ENCODE measurements at places on chromosomes 16 and 17.

DNA sequence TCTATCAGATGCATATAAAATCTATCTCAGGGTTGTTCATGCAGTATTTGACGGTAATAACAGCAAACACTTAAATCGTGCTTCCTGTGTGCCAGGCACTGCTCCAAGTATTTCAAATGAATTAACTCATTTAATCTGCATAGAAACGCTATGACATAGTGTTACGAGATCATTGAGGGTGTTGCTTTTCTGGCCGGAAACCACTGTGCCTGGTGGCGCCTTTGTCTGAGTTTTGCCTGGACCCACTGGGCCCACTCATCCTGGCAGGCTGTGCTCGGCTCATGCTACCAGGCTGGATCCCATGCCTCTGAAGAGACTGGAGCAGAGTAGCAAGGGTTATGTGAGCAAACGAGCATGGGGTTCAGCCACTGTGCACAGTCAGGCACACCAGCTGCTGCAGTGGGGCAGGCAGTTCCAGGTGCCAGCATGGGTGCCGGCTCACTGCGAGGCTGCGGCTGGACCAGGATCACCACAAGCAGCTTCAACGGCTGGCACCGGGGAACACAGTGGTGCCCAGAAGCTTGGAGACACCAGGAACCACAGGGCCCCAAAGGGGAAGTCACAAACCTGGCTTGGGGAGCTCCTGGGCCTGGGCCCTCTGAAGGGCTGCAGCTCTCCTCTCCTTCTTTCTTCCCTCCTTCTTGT is 45.9 kb upstream of the CLEC19A start:
- H3K36me3 ChIP-seq = peaks cover 47% of the 10 kb centered on the region
- H3K4me3 ChIP-seq = no peak overlapping the region
- H3K27me3 ChIP-seq = no peaks in the 10 kb centered on the region
- peaks cover under 1% of the 10 kb centered on the region for H3K4me1 ChIP-seq
- no peak for DNase-seq
- no peak overlapping the region for H3K27ac ChIP-seq

DNA sequence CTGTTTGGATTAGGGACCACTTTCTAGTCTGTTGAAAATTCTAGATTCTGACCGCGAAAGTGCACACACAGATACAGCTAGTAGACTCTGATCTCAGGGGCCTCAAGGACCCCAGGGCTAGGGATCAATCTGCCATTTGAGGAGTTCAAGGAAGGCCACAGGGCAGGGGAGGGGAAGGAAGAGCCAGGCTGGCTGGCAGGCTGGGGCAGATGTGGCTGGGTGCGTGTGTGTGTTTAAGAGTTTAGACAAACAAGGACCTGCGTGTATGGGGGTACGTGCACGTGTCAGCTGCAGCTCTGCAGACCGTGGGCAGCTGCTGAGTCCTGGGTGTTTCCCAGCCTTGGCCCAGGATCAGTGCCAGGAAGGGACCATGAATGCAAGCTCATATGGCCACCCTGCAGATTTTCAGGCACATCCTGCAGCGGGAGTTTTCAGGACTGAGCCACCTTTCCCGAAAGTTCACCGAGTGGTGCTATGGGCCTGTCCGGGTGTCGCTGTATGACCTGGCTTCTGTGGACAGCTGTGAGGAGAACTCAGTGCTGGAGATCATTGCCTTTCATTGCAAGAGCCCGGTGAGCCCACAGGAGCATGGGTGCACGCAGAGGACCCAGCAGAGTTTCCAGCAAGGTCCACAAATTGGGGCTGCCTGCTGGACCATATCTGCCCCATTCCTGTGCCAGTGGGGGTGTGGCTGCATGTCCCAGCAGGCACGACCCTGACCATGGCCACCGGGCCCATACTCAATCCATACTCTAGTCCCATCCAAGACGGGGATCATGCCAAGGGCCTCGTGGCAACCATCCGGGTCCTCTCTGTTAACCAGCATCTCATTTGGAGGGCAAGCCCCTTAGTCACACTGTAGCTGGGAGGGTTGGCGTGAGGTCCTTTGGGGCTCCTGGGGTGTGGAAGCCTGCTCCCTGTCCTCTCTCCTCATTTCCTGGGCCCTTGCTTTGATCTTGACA is 10.6 kb downstream of the TRPV2 start:
- H3K27me3 ChIP-seq = no peaks in the 10 kb centered on the region
- H3K36me3 ChIP-seq = peaks cover 39% of the 10 kb centered on the region
- no peak for DNase-seq
- H3K27ac ChIP-seq = no peak overlapping the region

- H3K27ac ChIP-seq = no peak overlapping the region
- peaks cover 70% of the 10 kb centered on the region for H3K36me3 ChIP-seq
- no peak for DNase-seq
- H3K4me1 ChIP-seq = peaks cover 5% of the 10 kb centered on the region
- H3K27me3 ChIP-seq = no peaks in the 10 kb centered on the region
These were observed 94.2 kb downstream of the MAP2K4 start for GRCh38 chr17:12114686-12115418.

GRCh38 chr17:11282586-11282985 is 41.6 kb downstream of the SHISA6 start:
- no peaks in the 10 kb centered on the region for H3K4me1 ChIP-seq
- H3K4me3 ChIP-seq = no peak overlapping the region
- no peak overlapping the region for H3K27ac ChIP-seq
- H3K27me3 ChIP-seq = no peaks in the 10 kb centered on the region

GRCh38 chr16:63776437-63776836 is 1345.4 kb downstream of the CDH11 start:
- H3K4me1 ChIP-seq = no peaks in the 10 kb centered on the region
- no peak overlapping the region for H3K27ac ChIP-seq

- peaks cover 6% of the 10 kb centered on the region for H3K36me3 ChIP-seq
- peaks cover 34% of the 10 kb centered on the region for H3K4me1 ChIP-seq
- DNase-seq = no peak
- H3K27ac ChIP-seq = no peak overlapping the region
These were observed 81.1 kb downstream of the FTO start for GRCh38 chr16:53785044-53785443.

GRCh38 chr17:76000016-76000754 is 470 bp upstream of the CDK3 start:
- H3K27me3 ChIP-seq = no peaks in the 10 kb centered on the region
- peak; percentile 24 for DNase-seq
- H3K27ac ChIP-seq = no peak overlapping the region
- peaks cover 15% of the 10 kb centered on the region for H3K36me3 ChIP-seq

GRCh38 chr16:52819808-52820207 is 232.9 kb downstream of the CHD9NB start:
- no peak overlapping the region for H3K4me3 ChIP-seq
- no peaks in the 10 kb centered on the region for H3K36me3 ChIP-seq
- no peaks in the 10 kb centered on the region for H3K4me1 ChIP-seq
- no peak for DNase-seq
- no peaks in the 10 kb centered on the region for H3K27me3 ChIP-seq

- H3K36me3 ChIP-seq = no peaks in the 10 kb centered on the region
- peaks cover 4% of the 10 kb centered on the region for H3K4me1 ChIP-seq
- no peak overlapping the region for H3K4me3 ChIP-seq
- peaks cover 4% of the 10 kb centered on the region for H3K27me3 ChIP-seq
These were observed 365.2 kb downstream of the C16orf95 start for GRCh38 chr16:86951831-86952598.

DNA sequence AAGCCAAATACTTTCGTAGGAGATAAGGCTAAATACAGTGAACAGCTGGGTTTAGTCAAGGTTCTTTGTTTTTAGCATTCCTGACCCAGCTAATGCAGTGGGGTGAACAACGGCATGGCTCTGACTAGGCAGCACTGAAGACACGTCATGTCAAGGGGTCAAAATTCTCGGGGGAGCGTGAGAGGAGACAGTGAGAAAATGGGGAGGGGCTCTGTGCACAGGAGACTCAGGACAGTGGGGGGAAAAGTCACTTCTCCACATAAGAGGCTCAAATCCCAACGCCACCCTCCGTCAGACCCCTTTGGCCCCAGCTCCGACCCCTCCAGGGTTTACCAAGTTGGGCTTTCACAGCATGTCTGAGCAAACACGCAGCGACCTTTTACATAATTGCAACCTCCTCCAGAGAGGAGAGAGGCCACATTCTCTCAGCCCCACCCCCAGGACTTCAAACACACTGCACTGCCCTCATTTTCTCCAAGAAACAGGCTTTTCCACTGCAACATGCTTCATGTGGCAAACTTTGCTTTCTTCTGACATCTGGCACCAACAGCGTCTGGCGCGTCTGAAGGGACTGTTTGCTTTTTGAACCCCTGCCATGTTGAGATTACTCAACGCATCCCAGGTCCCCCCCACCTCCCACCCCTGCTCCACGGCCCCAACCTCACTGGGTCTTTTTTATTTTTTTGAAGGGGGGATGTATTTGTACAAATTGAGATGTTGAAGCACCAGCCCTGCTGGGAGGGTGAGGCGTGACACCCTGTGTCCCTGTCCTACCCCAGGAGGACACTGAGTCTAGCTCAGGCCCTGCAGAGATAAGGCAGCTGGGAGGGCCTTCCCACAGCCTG is 30.0 kb downstream of the AXIN2 start:
- H3K27ac ChIP-seq = no peak overlapping the region
- H3K27me3 ChIP-seq = no peaks in the 10 kb centered on the region
- no peak for DNase-seq
- no peaks in the 10 kb centered on the region for H3K4me1 ChIP-seq
- no peaks in the 10 kb centered on the region for H3K36me3 ChIP-seq

- peak; percentile 72 for DNase-seq
- H3K36me3 ChIP-seq = no peaks in the 10 kb centered on the region
- H3K27me3 ChIP-seq = peaks cover 10% of the 10 kb centered on the region
- peak overlapping the region; percentile 93 for H3K4me3 ChIP-seq
- H3K4me1 ChIP-seq = peaks cover 37% of the 10 kb centered on the region
These were observed 503 bp upstream of the PLCD3 start for GRCh38 chr17:45132572-45133463.

- no peaks in the 10 kb centered on the region for H3K36me3 ChIP-seq
- no peak for DNase-seq
- no peak overlapping the region for H3K27ac ChIP-seq
- no peak overlapping the region for H3K4me3 ChIP-seq
- peaks cover 6% of the 10 kb centered on the region for H3K4me1 ChIP-seq
These were observed 13.3 kb upstream of the CAVIN1 start for GRCh38 chr17:42436391-42436790.

DNA sequence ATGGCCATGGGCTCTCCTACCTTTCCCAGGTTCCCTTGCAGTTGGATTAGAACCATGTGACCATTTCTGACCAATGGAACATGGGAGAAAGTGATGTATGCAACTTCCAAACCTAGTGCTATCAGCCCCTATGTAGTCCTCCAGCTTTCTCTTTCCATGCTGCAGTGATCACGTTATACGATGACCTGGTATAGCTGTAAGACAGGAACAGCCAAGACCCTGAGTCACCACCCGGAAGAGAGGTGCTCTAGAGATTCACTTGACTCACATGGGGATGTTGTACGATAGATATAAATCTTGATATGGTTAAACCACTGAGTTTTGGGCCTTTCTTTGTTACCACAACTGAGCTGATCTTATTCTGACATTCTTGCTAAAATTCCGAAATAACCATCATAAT is 65.1 kb downstream of the NOG start:
- H3K4me1 ChIP-seq = peaks cover 9% of the 10 kb centered on the region
- no peak overlapping the region for H3K27ac ChIP-seq
- H3K27me3 ChIP-seq = peaks cover 6% of the 10 kb centered on the region
- H3K36me3 ChIP-seq = no peaks in the 10 kb centered on the region
- DNase-seq = no peak

- H3K36me3 ChIP-seq = no peaks in the 10 kb centered on the region
- H3K4me3 ChIP-seq = no peak overlapping the region
- no peak for DNase-seq
- peaks cover 40% of the 10 kb centered on the region for H3K27me3 ChIP-seq
- H3K4me1 ChIP-seq = no peaks in the 10 kb centered on the region
These were observed 86.8 kb upstream of the NKD1 start for GRCh38 chr16:50461400-50461760.

DNA sequence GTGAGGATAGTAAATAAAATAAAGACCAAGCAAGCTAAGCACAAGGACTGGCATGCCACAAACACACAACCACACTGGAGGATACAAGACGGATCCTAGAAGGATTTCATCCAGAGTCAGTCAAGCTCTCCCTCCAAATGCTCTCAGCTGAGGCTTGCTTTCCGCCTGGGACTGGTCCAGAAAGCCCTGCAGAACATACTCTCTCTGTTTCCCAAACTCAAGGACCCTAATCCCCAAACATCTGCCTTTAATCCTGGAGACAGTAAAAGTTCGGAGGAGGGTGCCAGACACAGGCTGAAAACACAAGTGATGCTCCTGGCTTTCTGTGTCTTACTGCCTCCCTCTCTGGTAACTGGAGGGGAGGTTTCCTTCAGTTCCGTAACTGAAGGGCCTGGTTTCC is 5.3 kb upstream of the HSD11B2 start:
- H3K4me1 ChIP-seq = peaks cover 6% of the 10 kb centered on the region
- H3K27me3 ChIP-seq = peaks cover 56% of the 10 kb centered on the region
- DNase-seq = no peak
- H3K27ac ChIP-seq = no peak overlapping the region

- peak; percentile 21 for DNase-seq
- H3K27ac ChIP-seq = no peak overlapping the region
- no peak overlapping the region for H3K4me3 ChIP-seq
- no peaks in the 10 kb centered on the region for H3K36me3 ChIP-seq
These were observed 11.4 kb downstream of the CHST4 start for GRCh38 chr16:71537643-71538042.

GRCh38 chr17:28940675-28941074 is 10.6 kb downstream of the PHF12 start:
- no peak for DNase-seq
- H3K4me1 ChIP-seq = peaks cover 81% of the 10 kb centered on the region
- no peaks in the 10 kb centered on the region for H3K27me3 ChIP-seq
- no peak overlapping the region for H3K27ac ChIP-seq

DNA sequence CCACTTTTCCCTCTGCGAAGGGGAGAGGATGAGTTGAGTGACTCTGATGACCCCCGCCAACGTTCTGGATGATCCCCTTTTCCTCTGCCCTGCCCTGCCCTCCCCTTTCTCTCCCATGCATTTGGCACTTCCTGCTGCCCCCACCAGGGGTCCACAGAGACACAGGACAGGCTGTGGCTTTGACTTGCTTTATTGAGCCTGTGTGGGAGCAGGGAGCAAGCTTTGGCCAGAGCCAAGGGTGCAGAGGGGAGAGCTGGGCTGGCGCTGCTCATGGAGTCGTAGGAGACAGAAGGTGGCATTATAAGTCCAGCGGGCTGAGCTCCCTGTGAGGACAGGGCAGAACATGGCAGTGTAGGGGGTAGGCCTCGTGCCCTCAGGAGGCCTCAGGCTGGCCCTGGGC is 1.6 kb downstream of the PPY start:
- peaks cover 47% of the 10 kb centered on the region for H3K27me3 ChIP-seq
- H3K27ac ChIP-seq = no peak overlapping the region
- DNase-seq = no peak
- no peaks in the 10 kb centered on the region for H3K36me3 ChIP-seq

DNA sequence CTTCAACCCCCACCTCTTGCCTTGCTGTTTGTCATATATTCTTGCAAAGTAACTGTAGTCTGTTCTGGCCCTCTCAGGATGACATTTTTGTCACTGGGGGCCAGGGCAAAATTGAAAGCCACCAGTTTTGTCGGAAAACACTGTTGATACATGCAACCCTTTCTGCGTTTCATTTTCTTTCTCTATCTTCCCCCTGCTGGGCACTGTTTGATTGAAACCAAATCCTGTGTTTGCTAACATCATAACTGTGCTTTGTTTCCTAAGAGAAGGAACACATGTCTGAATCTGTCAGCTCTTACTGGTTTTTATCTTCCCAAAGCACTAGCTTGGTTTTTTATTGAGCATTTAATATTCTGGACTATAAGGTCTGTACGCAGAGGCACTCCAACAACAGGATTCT is 11.7 kb upstream of the CPPED1 start:
- H3K27me3 ChIP-seq = peaks cover 29% of the 10 kb centered on the region
- peaks cover 5% of the 10 kb centered on the region for H3K4me1 ChIP-seq
- peaks cover 6% of the 10 kb centered on the region for H3K36me3 ChIP-seq
- no peak overlapping the region for H3K4me3 ChIP-seq
- no peak overlapping the region for H3K27ac ChIP-seq

- no peak overlapping the region for H3K27ac ChIP-seq
- H3K4me1 ChIP-seq = peaks cover 9% of the 10 kb centered on the region
- peaks cover 6% of the 10 kb centered on the region for H3K27me3 ChIP-seq
- no peak for DNase-seq
- no peak overlapping the region for H3K4me3 ChIP-seq
- no peaks in the 10 kb centered on the region for H3K36me3 ChIP-seq
These were observed 19.2 kb downstream of the CDH3 start for GRCh38 chr16:68664297-68664696.
